RPMI7951 (cell line): ENCODE measurements at places on chromosomes 5 and 9. TPM values are rescaled to one million over a fixed set of nuclear protein-coding genes. Genes with fewer than 3 reads are reported as not detected.
A peak's percentile ranks its signal among the peaks of the same experiment; 100 is the strongest.

Gene SIMC1
- 5.2 and 6.4 TPM in 2 replicates for total RNA-seq

Gene TLR4
- total RNA-seq, result 15.9 and 21.0 TPM in 2 replicates

Gene JAKMIP2
- under 0.01 TPM in 1 of 2 replicates, not detected in the other for total RNA-seq

Gene SPARC
- total RNA-seq, result 2,339 and 3,437 TPM in 2 replicates

Gene MTAP
- 25.7 and 34.0 TPM in 2 replicates for total RNA-seq

Gene CARD9
- total RNA-seq, result 0.68 TPM in 1 of 2 replicates, not detected in the other

Gene FYB1
- 0.60 and 0.68 TPM in 2 replicates for total RNA-seq

Gene SLC1A3
- total RNA-seq, result 48.9 and 58.8 TPM in 2 replicates

Gene DDX4
- total RNA-seq, result not detected in 2 replicates

Gene OLFML2A
- total RNA-seq, result 31.2 and 43.6 TPM in 2 replicates

Gene PSAT1
- 46.7 and 57.4 TPM in 2 replicates for total RNA-seq

Gene BTNL8
- 0.12 and 0.29 TPM in 2 replicates for total RNA-seq

DNA sequence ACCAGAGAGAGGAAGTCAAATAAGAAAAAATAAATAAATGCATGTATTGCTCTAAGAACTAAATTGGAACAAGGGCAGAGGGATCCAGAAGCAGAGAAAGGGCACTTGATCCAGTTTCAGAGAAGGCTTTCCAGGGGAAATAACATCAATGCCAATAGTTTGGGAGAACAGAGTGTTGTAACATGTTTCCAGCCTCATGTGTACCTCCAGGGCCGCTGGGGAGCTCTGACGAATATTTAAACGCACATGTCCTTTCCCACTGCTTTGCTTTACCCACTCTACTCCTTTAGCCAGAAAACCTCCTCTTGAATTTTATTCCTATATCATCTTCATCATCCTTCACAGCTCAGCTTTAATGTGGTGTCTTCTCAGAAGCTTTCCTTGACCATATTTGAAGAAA, 233.7 kb downstream of the ENC1 start:
- DNase-seq, result no peak

DNA sequence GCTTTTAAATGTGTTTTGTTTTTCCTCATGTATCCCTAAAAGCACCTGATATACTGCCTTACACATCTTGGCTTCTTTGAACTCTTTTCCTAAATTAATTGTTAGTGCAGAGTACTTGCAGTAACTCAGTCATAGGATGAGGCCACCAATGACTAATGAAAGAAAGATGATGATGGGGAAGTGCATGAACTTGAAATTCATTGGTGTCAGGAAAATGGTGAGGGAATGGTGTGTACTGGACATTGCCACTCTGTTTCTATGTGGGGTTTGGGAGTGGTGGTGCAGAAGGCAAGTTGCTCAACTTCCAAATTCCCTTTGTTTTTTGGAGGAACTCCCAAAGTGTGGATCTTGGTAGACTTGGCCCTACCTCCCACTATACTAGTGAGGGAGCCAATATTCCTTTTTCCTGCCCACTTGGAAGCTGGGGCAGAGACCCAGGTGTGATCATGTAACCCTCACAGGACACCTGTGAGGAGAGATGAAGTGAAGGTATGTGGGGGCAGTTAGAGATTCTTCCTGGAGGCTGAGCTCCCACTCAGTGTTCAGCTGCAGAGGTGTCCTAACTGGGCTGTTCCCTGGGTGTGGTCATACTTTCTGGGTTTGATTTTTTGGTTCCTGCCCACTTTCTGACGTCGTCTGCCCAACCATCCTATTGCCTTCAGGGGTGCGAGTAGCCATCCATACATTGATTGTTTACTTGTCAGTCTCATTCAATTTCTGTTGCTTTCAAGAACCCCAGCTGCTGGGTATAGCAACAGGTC, 298.5 kb downstream of the MAST4 start:
- peak; percentile 11 for DNase-seq

DNA sequence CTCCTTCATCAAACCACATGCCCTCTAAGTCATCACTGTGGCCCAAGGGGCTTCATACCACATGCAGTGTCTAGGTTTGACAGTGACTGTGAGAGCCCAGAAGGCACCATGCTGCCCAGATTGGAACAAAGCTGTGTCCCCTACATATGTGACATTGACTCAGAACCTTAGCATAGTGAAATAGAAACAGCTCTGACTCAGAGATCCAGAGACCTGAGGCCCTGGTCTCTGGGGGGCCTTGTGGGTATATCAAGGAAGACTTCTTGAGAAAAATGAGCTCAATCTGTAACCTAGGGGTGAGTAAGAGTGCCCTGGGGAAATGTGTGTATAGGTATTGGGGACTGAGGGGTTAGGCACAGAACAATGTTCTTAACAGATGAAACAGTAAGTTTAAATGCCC, 7.1 kb upstream of the ENTREP1 start:
- DNase-seq, result no peak

GRCh38 chr9:112034216-112034611, 137.6 kb downstream of the UGCG start:
- DNase-seq, result no peak

DNA sequence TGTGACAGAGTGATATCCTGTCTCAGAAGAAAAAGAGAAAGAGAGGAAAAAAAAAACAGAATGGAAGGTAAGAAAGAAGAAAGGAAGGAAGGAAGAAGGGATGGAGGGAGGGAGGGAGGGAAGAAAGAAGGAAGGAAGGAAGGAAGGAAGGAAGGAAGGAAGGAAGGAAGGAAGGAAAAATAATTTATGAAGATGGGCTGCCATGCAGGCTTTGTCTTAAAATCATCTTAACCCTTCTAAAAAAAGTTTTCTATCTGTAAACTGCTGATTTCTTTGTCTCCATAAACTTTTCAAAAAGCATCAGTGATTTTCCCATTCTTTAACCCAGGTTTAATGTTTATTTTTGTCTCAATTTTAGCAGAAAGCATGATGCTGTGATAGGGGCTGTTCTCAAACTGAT, 1154.1 kb upstream of the CDH6 start:
- no peak for DNase-seq

DNA sequence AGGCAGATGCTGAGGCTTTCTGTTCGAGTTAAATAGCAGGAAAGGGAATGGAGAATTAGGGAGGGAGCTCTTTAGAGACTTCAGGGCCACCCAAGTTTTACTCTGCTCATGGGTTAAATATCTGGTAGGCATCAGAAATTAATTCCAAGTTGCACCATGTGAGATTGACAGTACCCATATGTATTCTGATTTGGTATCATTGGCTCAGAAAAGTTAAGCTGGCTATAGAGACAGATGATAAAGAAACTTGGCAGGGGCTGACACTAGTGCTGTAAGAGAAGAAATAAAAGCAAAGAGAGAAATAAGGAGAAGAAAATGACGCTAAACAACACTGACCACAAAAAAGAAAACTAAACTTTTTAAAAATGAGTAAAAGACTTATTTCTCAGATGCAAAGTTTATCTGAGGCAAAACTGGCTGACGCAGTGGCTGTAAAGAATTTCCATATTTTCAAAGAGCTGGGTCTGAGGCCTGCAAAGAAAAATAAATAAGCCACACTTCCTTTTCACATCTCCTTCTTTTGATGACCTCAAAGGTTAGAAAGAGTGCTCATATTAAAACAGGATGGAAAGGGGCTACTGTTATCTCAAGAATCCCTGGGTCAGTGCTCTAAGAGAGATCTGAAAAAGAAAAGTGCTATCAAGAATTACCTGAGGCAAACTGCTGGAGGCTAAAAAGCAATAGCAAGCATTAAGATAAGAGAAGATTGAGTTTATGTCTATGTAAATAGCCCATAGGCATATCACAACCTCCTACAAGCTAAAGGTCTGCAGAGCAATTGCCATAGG, 399.0 kb upstream of the MEF2C start:
- no peak for DNase-seq

- DNase-seq, result no peak
Measured at GRCh38 chr5:92544596-92544995, 1036.4 kb downstream of the NR2F1-AS1 start.

GRCh38 chr9:90515510-90515909, 127.1 kb downstream of the DIRAS2 start:
- DNase-seq, result no peak

GRCh38 chr5:132283423-132284043, 10.7 kb upstream of the SLC22A4 start:
- peak; percentile 80 for DNase-seq

GRCh38 chr5:98768160-98768959, 5.1 kb upstream of the RGMB start:
- DNase-seq, result peak; percentile 47

GRCh38 chr9:114256827-114257328, 66.0 kb upstream of the ORM1 start:
- DNase-seq, result no peak

GRCh38 chr9:33227008-33227398, 13.0 kb upstream of the SPINK4 start:
- no peak for DNase-seq

GRCh38 chr5:161403996-161404395, 142.5 kb downstream of the GABRB2 start:
- no peak for DNase-seq

DNA sequence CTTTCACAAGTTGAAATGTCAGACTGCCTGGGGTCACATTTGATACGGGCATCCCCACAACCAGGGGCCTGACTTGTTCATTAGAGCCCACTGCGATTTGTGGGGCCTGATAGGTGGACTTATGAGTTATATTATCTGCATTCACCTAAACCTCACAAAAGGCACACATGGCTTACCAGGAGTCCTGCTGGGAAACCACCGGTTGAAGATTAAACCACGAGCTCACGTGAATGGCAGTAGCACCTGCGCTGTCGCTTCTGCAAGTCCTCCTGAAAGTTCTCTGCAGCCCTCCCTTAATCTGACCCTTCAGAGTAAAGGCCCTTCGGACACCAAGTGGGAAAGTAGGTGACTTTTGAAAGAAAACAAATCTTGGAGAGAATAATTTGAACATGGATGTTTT, 68.9 kb downstream of the PPIC start:
- no peak for DNase-seq

- no peak for DNase-seq
Measured at GRCh38 chr5:33523208-33523771, 82.5 kb downstream of the TARS1 start.

GRCh38 chr5:133792024-133792423, 176.4 kb downstream of the C5orf15 start:
- DNase-seq, result no peak

GRCh38 chr5:93342563-93343061, 238.4 kb downstream of the NR2F1-AS1 start:
- DNase-seq, result peak; percentile 13

- DNase-seq, result no peak
Measured at GRCh38 chr5:97127727-97128126, 14.7 kb downstream of the LIX1 start.

DNA sequence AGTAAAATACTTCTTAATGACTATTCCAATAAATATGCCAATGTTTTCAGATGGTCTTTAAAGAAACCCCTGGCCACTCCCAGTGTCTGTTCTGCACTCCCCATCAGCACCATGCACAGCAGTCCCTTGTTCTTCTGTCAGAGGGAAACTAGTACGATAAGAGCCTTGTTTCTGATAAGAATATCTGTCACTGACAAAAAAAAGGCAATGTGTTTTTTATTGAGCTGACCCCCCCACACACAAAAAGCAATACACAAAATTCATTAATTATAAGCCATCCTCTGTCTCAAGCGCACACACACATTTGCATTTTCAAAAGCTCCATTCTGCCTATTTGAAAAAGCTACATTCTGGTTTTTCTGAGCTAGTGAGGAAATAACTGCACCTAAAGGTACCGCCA, 119.1 kb downstream of the ENC1 start:
- DNase-seq, result no peak

GRCh38 chr5:99973779-99974178, 561.4 kb upstream of the FAM174A start:
- DNase-seq, result no peak

DNA sequence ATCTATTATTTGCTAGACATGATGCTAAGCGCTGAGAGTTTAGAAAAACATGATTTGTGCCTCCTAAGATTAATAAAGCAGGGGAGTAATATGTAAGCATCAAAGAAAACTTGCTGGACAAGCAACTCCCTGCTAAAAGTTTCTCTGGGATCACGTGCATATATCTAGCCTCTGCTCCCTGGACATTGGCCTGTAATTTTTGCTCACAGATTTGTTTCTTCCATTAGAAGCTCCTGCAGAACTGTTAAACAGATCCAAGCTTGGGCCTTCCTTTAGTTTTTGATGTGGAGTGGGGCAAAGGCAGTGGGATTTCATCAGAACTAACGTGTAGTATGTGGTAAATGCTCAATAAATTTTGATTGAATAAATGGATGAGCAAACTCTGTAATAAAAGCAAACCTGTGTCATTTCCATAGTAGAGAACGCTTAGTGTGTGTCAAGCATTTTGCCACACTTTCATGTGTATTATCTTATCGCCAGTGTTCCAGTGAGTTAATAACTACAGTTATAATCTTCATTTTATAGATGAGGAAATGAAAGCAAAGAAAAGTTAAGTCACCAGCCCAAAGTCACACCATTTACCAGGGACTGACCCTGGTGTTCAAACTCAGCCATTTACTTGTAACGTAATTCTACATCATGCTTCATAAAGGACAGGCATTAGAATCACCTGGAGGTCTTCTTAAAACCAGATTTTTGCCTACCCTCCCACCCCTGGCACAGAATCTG, 100.3 kb downstream of the PCSK5 start:
- DNase-seq, result no peak

DNA sequence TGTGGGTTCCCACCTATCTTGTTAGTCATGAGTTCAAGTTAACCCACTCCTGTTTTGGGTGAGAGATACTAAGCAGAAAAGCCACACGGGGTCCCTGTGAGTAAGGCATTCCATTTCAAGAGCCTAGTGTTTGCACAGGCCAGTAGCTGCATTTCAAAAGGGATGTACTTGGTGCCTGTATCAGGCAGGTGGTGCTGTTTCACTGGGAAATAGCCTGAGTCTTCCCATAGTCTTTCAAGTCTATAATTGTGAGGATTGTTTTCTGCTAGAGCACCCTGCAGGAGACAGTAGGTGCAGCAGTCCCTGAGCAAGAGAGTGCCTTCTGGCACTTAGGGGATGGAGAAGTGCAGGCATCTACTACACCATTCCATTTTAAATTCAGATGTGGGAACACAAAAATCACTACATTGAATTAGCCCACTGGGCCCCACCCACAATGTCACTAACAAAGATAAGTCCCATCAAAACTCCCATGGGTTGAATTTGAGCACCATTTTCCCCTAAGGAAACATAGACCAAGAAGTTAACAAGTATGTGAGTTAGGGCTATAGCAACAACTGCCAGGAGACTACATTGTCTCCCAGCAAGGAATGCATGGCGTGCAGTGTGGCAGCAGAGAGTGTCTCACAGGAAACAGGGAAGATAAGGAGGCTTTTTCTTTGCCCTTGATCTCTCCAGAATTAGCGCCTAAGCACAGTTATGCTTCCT, 263.2 kb downstream of the COX7C start:
- peak; percentile 73 for DNase-seq

- peak; percentile 59 for DNase-seq
Measured at GRCh38 chr5:69024241-69024651, 69.6 kb upstream of the SLC30A5 start.

GRCh38 chr5:10756549-10756948, 4.5 kb downstream of the DAP start:
- peak; percentile 22 for DNase-seq

GRCh38 chr5:130710596-130710995, 454.5 kb downstream of the HINT1 start:
- DNase-seq, result no peak

DNA sequence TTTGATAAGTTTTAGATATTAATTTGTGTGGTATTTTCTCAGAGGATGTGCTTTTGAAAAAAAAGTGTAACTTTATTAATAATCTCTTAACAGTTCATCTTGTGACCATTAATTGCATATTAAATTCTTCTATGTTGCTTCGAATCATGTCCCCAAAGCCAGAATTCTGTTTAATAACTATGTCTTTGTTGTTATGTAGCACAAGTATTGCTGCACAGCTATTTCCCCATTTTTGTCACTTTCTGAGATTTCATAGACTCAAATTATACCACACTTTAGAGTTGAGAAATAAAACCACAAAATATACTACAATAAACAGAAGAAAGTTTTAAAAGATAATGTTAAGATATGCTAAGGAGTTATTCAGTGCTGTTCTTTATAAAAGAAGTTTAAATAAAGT, 2.8 kb downstream of the MEF2C start:
- DNase-seq, result no peak
